Central memory CD8-positive, alpha-beta T cell (primary cell): ENCODE measurements at places on chromosomes 2 and 18.

DNA sequence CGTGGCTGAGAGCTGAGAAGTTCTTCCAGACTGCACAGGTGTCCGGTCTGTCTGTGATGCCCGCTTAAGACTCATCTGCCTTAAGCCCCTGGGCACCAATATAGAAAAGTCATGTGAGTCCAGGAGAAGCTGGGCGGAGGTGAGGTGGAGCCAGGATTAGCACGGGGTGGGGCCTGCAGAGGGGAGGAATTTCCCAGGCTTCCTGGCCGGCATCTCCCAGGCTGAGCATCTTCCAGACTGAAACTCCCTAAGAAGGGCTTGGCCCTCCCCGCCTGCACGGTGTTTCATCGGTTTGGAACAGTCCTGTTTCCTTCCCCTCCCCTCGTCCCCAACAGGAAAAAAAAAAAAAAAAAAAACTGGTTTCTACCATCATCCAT, 270.3 kb downstream of the ATAD2B start:
- DNase-seq = no peak
- no peak overlapping the region for H3K27ac ChIP-seq
- H3K36me3 ChIP-seq = no peaks in the 10 kb centered on the region
- H3K4me1 ChIP-seq = no peaks in the 10 kb centered on the region
- no peak overlapping the region for H3K4me3 ChIP-seq

DNA sequence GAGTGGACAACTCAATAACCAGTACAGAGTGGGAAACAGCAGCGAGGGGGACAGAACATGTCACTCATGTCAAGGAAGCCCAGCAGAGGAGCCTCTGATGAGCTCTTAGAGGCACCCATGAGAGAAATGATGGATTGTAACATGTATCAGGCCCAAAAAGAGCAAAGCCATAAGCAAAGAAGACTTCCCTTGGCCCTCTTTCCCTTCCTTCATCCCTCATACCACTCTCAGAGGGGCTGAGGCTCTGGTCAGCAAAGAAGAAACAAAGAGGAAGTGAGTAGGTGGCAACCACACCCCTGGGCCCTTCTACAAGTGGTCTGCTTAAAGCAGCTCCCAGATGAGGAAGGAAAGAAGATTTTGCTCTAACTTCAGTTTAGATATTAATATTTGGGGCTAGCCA, 112.8 kb downstream of the CDC42EP3 start:
- peak overlapping the region; percentile 14 for H3K27ac ChIP-seq
- no peaks in the 10 kb centered on the region for H3K27me3 ChIP-seq

DNA sequence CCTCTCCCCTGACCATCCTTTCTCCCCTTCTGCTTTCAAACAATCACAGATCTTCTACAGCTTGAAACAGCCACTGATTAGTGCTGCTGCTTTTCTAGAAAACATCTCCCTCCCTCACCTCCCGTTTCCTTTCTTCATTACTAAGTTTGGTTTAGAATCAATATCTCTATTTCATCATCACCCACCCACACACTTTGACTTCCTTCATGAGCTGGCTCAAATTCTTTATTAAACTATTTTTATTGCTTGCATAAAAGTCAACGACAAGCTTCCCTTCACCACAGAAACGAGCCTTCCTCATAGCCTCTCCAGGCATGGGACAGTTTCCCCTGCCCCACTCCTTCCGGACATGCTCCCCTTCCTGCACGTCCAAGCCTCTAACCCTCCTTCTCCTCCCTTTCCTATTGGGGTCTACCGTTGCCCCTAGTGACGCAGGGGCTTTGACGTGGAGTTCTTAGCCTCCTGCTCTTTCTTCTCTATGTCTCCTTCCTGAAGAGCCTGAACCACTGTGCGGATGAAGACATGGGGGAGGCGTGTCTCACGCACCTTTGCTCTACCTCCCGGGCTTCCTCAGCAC, 172.0 kb downstream of the AFF3 start:
- no peaks in the 10 kb centered on the region for H3K36me3 ChIP-seq
- DNase-seq = no peak
- no peaks in the 10 kb centered on the region for H3K4me1 ChIP-seq
- no peak overlapping the region for H3K27ac ChIP-seq
- H3K4me3 ChIP-seq = no peak overlapping the region

DNA sequence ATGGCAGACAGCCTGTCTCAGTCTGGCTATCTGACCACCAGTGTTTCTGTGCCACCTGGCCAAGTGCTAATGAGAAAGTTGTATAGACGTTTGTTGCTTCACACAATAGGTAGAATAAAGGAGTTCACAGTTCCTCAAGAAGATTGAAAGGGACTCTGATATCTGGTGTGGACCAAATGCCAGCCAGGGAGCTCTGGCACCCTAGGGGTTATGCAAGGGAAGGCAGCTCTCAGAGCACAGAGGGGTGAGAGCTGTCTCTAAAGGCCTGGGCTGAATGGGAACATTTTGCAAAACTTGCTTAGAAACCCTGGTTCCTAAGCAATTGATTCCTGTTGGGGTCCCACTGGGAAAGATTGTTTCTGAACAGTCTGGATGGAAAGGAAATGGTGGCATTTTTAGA, 553.8 kb downstream of the EPHA4 start:
- no peak overlapping the region for H3K4me3 ChIP-seq
- H3K4me1 ChIP-seq = no peaks in the 10 kb centered on the region
- H3K36me3 ChIP-seq = no peaks in the 10 kb centered on the region
- no peak overlapping the region for H3K27ac ChIP-seq

DNA sequence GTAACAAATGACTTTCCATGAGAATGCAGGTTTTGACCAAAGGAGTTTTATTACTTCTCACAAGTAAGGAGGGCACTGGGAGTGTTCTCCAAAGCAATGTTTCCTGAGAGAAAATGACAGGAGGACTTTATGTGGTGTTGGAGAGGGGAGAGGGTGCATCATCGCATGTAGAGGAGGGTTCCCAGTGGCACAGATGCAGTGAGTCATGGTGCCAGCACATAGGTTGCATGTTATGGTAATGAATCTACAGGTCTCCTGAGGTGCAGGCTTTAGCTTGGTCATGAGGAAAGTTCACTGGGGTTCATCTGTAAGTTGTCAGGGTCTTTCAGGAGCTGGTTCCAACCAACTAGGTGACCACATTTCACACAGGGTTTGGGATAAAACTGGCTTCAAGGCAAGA, 30.4 kb downstream of the NAT8 start:
- H3K4me3 ChIP-seq = no peak overlapping the region
- H3K27ac ChIP-seq = no peak overlapping the region
- H3K27me3 ChIP-seq = no peaks in the 10 kb centered on the region
- H3K36me3 ChIP-seq = peaks cover 5% of the 10 kb centered on the region

DNA sequence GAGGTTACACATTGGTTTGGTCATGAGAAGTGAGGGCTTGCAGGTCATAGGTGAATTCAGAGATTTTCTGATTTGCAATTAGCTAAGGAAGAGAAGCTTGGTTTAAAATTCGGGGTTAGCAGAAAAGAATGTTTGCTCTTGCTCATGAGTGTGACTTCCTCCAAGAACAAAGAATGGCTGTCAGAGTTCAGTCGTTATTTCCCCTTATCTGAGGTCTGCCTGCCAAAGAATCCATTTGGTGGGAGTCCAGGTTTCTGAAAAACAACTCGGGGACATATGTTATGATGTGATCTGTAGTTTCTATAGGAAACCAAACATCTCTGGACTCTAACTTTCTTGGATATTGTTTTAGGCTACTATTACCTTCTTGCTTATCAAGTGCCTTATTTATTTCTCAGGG, 3.2 kb upstream of the UGT1A6 start:
- no peaks in the 10 kb centered on the region for H3K36me3 ChIP-seq
- H3K4me1 ChIP-seq = no peaks in the 10 kb centered on the region
- peaks cover 55% of the 10 kb centered on the region for H3K27me3 ChIP-seq
- DNase-seq = no peak
- H3K4me3 ChIP-seq = no peak overlapping the region
- no peak overlapping the region for H3K27ac ChIP-seq

DNA sequence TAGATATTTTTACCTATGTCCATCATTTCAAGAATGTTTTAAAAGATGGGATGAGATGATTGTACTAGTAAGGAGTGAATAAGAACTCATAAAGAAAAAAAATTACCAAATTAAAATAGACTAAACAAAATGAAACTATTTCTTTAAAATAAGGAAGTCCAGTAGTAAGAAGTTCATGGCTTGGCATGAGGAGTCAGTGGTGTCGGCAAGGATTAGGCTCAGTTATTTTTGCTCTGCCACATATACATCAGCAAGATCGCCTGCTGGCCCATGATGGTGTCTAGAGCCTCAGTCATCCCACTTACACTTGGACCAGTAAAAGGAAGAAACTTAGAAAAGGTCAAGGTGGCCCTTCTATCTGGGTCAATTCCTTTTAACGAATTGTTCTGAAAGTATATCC, 300.9 kb upstream of the SLC8A1 start:
- H3K4me3 ChIP-seq = no peak overlapping the region
- H3K27ac ChIP-seq = no peak overlapping the region
- no peaks in the 10 kb centered on the region for H3K4me1 ChIP-seq
- no peaks in the 10 kb centered on the region for H3K27me3 ChIP-seq

DNA sequence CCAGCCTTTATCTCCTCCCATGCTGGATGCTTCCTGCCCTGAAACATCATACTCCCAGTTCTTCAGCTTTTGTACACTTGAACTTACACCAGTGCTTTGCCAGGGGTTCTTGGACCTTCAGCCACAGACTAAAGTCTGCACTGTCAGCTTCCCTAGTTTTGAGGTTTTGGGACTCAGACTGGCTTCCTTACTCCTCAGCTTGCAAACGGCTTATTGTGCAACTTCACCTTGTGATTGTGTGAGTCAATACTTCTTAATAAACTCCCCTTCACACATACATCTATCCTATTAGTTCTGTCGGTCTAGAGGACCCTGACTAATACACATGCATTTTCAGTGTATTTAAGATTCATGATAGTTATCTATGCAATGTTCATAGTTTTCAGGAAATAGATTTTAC, 35.8 kb upstream of the ZNF804A start:
- H3K4me3 ChIP-seq = no peak overlapping the region
- H3K36me3 ChIP-seq = no peaks in the 10 kb centered on the region
- H3K27ac ChIP-seq = no peak overlapping the region
- no peak for DNase-seq
- no peaks in the 10 kb centered on the region for H3K4me1 ChIP-seq
- no peaks in the 10 kb centered on the region for H3K27me3 ChIP-seq

DNA sequence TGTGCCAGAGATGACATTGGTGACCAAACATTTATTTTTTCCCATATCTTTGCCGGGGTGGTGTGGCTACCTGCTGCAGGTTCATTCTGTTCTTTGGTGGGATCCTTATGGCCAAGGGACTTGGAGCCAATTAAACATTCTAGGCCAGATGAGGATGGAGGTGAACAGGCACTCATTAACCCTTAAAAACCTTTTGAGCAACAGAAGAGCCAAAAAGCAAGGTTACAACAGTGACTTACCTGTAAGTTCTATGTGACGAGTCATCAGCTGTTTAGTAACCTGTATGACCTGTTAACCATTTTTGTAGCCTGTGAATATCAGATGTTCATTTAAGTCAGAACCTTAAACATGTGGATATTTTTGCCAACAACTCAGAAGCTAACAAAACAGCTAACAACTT, 105.6 kb downstream of the XRCC5 start:
- no peak overlapping the region for H3K4me3 ChIP-seq
- peaks cover 2% of the 10 kb centered on the region for H3K36me3 ChIP-seq
- peak overlapping the region; percentile 4 for H3K27ac ChIP-seq
- peaks cover 18% of the 10 kb centered on the region for H3K4me1 ChIP-seq
- no peaks in the 10 kb centered on the region for H3K27me3 ChIP-seq
